Activated T-cell treated with anti-CD3 and anti-CD28 coated beads for 1 hour (primary cell): ENCODE measurements at places on chromosomes 4 and X.

GRCh38 chr4:96703265-96703664, 863.4 kb downstream of the PDHA2 start:
- no peak for DNase-seq

- no peak for DNase-seq
Observed at GRCh38 chrX:4830880-4831557, 1117.6 kb upstream of the PRKX start.

- no peak for DNase-seq
Observed at GRCh38 chrX:109934935-109935334, 68.0 kb upstream of the TMEM164 start.

GRCh38 chrX:16827225-16827624, 41.0 kb downstream of the TXLNG start:
- DNase-seq = no peak

DNA sequence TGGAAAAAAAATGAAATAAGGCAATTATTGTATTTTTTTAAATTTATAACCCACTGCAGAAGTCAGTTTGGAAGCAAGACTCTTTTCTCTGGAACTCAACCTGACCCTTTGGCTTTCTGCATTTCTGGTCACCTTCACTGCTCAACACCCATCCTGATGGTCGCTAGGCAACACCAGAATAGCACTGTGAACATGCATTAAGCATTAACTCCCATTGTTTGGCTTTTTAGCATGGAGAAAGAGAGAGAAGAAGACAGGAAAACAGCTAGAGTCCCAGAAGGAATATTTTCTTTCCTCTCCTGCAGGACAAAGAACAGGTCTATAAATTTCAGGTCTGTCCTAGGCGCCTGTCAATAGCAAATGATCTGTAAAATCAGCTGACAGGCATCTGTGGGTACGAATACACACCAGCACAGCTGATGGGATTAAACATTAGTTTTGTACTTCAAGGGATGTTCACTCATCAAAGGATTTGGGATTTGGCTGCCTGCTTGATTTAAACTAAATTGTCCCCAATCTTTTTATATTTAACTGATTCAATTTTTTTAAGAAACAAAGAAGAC, 137.2 kb upstream of the ETNPPL start:
- DNase-seq = no peak

DNA sequence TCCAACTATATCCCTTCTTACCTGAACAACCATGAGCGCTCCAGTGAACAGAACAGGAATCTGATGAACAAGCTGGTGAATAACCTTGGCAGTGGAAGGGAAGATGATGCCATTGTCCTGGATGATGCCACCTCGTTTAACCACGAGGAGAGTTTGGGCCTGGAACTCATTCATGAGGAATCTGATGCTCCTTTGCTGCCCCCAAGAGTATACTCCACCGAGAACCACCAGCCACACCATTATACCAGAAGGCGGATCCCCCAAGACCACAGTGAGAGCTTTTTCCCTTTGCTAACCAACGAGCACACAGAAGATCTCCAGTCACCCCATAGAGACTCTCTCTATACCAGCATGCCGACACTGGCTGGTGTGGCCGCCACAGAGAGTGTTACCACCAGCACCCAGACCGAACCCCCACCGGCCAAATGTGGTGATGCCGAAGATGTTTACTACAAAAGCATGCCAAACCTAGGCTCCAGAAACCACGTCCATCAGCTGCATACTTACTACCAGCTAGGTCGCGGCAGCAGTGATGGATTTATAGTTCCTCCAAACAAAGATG, 870.2 kb downstream of the ADGRL3 start:
- no peak for DNase-seq

GRCh38 chr4:140711910-140712309, 44.3 kb downstream of the TBC1D9 start:
- DNase-seq = no peak

DNA sequence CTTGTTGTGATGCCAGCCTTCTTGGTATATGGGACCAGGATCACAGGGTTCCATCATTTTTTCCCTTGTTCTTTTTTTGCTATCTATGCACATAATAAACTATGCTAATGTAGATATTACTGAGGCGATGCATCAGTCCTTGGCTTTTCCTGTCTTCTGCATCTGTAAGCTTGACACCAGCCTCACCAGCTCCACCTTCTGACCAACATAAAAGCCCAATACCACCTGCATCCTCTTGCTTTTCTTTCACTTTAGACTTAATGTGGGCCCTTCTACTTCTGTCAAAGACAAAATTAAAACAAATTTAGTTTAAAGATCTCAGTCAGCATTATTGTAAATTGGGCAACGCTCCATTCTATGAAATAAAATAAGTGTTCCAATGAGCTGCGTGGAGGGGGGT, 1718.8 kb upstream of the PCDH10 start:
- no peak for DNase-seq

DNA sequence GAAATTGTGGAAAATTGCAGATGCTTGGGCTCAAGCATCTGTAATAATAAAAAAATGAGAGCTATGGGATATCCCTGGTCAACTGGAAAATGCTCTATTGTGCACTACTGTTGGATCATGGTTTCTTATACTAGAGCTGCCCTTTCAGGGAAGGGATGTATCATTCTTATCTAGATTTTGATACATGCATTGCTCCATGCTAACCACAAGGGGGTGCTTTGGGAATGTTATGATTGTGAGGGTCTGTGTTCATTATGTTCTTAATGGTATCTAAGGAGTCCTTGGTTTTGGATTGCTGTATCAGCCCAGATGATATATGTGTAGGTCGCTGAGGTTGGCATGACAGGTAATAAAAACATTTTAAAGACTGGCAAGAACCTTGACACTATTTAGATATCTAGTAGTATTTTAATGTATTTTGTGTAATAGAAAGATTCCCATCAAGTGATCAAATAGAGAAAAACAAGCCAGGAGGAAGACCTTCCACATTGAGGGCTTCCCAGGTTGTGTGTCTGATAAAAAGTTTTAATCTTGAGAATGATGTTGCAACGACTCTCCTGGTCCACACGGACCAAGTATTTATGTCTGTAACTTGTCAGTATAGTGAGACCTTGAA, 49.2 kb upstream of the TLR2 start:
- DNase-seq = no peak

- DNase-seq = no peak
Observed at GRCh38 chrX:148867596-148867995, 367.2 kb downstream of the AFF2 start.

DNA sequence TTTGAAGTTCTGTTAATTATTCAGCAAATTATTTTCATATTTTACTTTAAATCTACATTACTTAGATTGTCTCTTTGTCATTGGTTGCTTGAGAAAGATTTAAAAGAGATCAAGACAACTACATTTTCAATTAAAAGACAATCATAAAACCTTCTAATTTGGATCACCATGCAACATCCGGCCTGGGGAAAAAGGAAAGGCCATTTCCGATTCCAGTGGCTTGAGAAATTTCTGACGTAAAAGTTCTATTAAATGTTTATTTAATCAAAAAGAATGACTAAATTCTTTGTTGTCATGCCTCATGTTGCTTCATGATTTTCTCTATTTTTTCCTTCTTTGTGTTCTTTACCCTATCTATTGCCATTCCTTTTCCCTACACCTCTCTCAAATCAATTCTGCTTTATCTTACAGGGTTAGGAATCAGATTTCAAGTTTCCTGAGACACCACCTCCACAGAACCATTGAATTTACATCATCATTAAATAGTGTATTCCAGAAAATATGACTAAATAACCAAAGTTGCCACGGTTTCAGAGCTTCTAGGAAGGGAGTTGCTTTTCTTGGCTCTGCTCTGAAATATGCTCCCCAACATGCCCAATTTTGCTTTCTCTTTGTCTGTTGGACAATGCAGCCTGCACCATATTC, 124.6 kb upstream of the ACSL4 start:
- no peak for DNase-seq

- peak; percentile 13 for DNase-seq
Observed at GRCh38 chrX:23901805-23902204, 5.9 kb downstream of the APOO start.

- no peak for DNase-seq
Observed at GRCh38 chr4:30760551-30760950, 40.4 kb downstream of the PCDH7 start.

GRCh38 chr4:133720001-133720400, 481.6 kb downstream of the PABPC4L start:
- DNase-seq = no peak

GRCh38 chr4:54058171-54058570, 6.2 kb downstream of the CHIC2 start:
- no peak for DNase-seq

DNA sequence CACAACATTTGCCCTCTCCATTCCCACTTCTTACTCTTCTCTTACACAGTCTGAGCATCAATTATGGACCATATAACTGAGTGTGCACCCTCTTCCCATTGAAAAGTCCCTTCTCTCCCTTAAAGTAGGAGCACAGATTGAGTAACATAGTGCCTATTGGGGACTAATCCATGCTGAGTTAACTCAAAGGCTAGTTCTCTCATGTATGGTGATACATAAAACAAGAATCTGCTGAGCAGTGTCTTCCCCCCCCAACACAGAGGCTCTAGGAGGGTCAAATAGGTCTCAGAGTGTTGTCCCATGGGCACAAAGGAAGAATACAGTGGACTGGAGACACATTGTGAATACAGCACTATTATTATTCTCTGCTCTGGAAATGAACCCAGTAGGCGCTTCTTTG, 274.6 kb upstream of the BOD1L1 start:
- DNase-seq = no peak

GRCh38 chr4:149555146-149555545, 260.5 kb downstream of the IQCM start:
- no peak for DNase-seq

DNA sequence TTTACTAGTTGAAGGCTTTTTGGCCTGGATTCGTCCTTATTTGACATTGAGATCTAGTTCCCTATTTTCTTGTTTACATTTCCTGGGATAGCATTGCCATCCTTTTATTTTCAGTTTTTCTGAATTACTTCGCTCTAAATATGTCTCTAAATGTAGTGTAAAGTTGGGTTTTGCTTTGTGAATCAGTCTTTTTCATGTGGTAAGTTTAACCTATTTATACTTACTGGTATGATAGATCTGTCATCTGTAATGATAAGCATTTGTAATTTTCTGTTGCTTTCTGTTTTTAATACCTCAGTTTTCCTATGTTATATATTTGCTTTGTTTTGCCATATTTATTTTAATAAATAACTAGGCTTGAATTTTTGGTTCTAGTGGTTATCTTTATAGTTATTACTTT, 6.7 kb downstream of the PDK3 start:
- no peak for DNase-seq

DNA sequence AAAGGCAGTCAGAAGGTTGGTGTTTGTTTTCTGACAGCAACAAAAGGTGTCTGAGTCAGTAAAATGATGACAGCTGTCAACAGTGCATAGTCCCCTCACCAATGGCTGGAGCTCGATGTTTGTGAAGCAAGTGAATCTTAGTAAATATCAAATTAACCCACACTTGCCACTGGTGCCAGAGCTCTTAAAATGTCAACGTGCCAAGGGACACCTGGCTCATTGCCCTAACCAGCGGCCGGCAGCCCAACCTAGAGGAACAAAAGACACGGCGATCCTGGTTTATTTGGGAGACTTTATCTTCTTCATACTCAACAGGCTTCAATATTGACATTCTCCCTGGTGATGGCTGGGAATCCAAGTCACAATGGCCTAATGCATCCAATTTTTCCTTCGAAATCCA, 143.4 kb downstream of the CPEB2 start:
- DNase-seq = no peak

DNA sequence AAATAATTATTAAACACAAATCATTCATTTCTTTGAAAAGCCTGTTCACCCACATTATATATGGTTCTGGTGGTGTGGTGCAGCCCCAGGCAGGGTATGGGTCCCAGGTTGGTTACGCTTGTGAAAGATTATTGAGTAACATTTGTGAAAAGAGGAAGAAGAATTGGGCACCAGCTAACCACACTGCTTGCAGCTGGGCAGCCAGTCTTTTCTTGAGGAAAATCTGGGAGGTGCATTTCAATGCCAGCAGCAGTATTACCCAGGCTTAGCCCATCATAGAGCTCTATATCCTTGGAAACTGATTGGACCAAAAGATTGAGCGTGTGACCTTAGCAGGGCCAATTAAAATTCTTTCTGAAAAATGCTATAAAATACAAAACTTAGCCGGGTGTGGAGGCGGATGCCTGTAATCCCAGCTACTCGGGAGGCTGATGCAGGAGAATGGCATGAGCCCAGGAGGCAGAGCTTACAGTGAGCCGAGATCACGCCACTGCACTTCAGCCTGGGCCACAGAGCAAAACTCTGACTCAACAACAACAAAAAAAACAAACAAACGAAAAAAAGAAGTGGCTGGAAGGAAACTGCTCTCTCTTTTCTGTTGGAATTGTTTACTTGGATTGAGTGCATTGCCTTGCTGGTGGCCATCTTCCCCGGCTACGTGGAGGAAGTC, 9.7 kb upstream of the PLAC8 start:
- DNase-seq = no peak

DNA sequence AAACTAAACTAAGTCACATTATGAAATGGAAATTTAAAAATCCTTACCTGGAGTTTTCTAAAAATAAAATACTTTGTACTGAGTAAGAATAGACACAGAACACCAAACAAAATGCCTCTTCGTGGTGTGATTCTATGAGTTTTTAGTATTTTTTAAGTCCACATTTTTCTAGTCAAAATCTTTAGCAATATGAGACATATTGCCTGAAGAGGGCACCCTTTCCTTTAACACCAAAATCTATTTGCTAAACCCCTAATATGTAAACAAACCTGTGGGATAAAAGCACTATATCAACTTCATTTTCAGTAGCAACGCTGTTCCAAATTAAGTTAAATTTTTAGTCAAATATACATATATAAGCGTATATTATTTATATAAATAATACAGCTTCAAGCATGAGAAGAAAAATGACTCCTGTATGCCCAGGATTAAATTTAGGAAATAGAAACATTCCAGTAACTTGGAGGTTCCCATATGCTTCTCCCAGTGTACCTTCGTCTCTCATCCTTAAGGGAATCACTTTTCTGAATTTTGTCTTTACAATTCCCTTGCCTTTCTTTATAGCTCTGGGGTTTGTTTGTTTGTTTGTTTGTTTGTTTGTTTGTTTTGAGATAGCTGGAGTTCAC, 23.0 kb upstream of the PGM2 start:
- DNase-seq = no peak

DNA sequence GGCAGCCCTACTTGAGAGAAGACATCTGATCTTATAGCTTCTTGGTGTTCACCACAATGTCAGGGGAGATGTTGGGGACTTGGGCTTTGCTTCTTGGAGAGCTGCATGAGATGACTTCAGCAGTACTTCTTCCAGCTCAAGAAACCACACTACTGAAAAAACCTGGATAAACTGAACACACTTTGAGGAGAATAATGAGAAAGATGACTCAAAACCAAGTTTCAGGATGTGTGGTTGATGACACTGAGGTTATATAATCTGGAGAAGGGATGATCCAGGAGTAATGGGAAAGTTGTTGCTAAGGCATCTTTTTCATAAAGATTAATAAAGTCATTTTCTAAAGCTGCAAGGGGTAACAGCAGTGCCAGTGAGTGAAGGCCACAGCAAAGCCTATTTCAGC, 58.4 kb upstream of the PNPLA4 start:
- no peak for DNase-seq

DNA sequence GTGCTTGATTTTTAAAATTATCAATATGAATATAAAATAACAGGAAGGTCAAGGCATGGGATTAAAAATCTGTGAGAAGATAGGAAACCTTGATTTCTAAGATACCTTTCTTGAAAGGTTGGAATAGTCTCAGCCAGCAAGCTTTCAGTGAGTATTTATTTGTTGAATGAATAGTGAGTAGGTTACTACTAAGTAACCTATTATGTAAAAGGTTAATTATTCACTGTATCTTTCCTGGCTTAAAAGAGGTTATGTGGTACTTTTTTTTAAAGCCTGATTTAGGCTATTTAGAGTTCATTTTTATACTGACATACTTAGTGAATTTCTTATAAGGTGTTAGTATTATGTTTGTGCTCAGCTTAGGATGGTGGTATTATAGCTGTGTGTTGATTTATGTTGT, 123.5 kb downstream of the PTPN13 start:
- no peak for DNase-seq
